ENCODE measurements at places on chromosomes 1 and 21. TPM values are rescaled to one million over a fixed set of nuclear protein-coding genes. Genes with fewer than 3 reads are reported as not detected.
A peak's percentile ranks its signal among the peaks of the same experiment; 100 is the strongest.

- no peak overlapping the region for H3K27ac ChIP-seq
- no peaks in the 10 kb centered on the region for H3K27me3 ChIP-seq
- peaks cover 6% of the 10 kb centered on the region for H3K36me3 ChIP-seq
- H3K4me1 ChIP-seq: peaks cover 13% of the 10 kb centered on the region
Measured at GRCh38 chr1:173330149-173330951, 123.2 kb upstream of the TNFSF4 start.

- no peak overlapping the region for H3K4me3 ChIP-seq
- H3K4me1 ChIP-seq: peaks cover 45% of the 10 kb centered on the region
- H3K27ac ChIP-seq: no peak overlapping the region
- no peaks in the 10 kb centered on the region for H3K27me3 ChIP-seq
- H3K36me3 ChIP-seq: no peaks in the 10 kb centered on the region
Measured at GRCh38 chr1:109787845-109788601, 24.3 kb upstream of the EPS8L3 start.

DNA sequence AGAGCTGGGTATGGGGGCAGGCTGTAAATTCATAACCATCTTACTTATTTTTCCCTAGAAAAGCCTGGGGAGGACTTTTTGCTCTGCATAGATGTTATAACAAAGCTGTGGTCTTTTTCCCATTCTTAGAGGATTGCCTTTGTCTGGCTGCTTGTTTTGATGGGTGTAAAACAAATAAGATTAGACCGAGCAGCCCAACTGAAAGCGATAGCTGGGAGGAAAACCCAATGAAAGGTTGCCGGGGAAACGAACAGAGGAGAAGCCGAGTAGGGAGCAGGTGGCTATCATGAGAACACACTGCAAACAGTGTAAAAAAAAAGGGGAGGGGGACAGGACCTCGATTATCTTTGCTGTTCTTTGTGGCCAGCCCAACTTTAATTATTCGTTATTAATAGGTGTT lies 1.9 kb downstream of the ELAVL4 start:
- H3K4me1 ChIP-seq: peaks cover 21% of the 10 kb centered on the region
- H3K36me3 ChIP-seq: no peaks in the 10 kb centered on the region
- no peak for DNase-seq
- H3K4me3 ChIP-seq: peak overlapping the region; percentile 70
- H3K27ac ChIP-seq: no peak overlapping the region

- peaks cover 68% of the 10 kb centered on the region for H3K4me1 ChIP-seq
- no peaks in the 10 kb centered on the region for H3K27me3 ChIP-seq
- no peaks in the 10 kb centered on the region for H3K36me3 ChIP-seq
- peak overlapping the region; percentile 22 for H3K27ac ChIP-seq
- H3K4me3 ChIP-seq: no peak overlapping the region
Measured at GRCh38 chr1:230081751-230082150, 14.7 kb downstream of the GALNT2 start.

- peaks cover 23% of the 10 kb centered on the region for H3K4me1 ChIP-seq
- peak overlapping the region; percentile 62 for H3K27ac ChIP-seq
- peaks cover 68% of the 10 kb centered on the region for H3K36me3 ChIP-seq
Measured at GRCh38 chr1:113857776-113858175, 13.7 kb downstream of the PTPN22 start.

Gene KCNH1
- total RNA-seq: not detected

DNA sequence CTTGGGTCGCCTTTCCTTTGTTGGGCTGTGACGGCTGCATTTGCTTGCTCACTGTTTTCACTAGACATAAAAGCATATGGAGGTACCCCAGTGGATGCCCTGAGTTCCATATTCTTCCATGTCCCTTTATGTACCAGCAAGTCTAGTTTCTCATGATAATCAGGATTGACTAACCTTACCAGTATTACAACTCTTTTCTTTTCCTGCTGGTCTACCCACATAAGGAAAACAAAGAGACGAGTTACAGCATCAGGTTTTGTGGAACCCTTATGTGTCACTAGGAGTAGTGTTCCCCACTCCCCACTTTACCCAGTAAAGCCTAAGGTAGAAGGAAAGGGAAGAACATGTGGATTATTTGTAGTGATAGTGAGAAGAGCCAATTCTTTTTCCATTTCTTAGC lies 16.4 kb upstream of the CENPF start:
- DNase-seq: no peak
- H3K27me3 ChIP-seq: no peaks in the 10 kb centered on the region
- no peak overlapping the region for H3K27ac ChIP-seq
- no peak overlapping the region for H3K4me3 ChIP-seq

Gene LAX1
- total RNA-seq: 28.0 TPM

GRCh38 chr1:203000217-203000944 lies 6.8 kb upstream of the TMEM183A start:
- no peak for DNase-seq
- peaks cover 25% of the 10 kb centered on the region for H3K27me3 ChIP-seq
- no peaks in the 10 kb centered on the region for H3K36me3 ChIP-seq
- no peak overlapping the region for H3K4me3 ChIP-seq
- no peak overlapping the region for H3K27ac ChIP-seq
- peaks cover 8% of the 10 kb centered on the region for H3K4me1 ChIP-seq

Gene CD1B
- not detected for total RNA-seq

DNA sequence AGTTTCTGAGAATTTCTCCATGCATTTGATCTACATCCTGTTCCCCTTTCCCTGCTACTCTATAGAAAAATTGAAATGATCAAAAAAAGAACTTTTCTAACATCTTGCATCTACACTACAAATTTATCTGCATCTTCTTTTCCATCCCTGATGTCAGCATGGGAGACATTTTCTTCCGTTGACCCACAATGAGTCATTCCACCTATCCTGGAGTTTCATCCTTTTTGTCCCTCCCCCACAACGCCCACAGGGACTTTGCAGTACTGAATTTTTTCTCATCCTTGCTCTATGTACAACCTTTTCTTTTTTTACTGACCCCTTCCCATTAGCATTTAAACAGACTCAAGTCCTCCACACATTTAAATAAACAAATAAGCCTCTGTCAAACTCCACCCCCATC lies 112.2 kb upstream of the MROH9 start:
- H3K36me3 ChIP-seq: no peaks in the 10 kb centered on the region
- no peak overlapping the region for H3K4me3 ChIP-seq
- DNase-seq: no peak
- peaks cover 6% of the 10 kb centered on the region for H3K27me3 ChIP-seq
- no peak overlapping the region for H3K27ac ChIP-seq
- H3K4me1 ChIP-seq: no peaks in the 10 kb centered on the region

GRCh38 chr1:56070601-56071000 lies 508.8 kb downstream of the PLPP3 start:
- no peaks in the 10 kb centered on the region for H3K27me3 ChIP-seq
- no peak for DNase-seq
- no peaks in the 10 kb centered on the region for H3K36me3 ChIP-seq
- H3K27ac ChIP-seq: no peak overlapping the region
- no peak overlapping the region for H3K4me3 ChIP-seq

DNA sequence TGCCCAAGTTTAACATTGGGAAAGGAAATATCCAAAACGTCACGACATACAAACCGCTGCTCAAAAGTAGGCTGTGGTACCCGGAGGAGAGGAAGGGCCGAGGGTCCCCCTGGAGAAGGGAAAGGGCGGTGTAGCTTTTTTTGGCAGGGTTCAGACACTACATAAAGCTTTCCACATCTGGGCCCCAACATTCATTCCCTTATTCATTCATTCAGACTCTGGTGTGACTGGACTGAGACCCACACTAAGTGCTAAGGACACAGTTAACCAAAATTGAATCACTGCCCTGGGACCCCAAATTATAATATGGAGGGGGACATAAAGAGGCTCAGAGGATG lies 10.3 kb upstream of the COL8A2 start:
- no peak for DNase-seq
- peak overlapping the region; percentile 27 for H3K27ac ChIP-seq
- H3K4me1 ChIP-seq: peaks cover 18% of the 10 kb centered on the region
- H3K4me3 ChIP-seq: no peak overlapping the region
- H3K36me3 ChIP-seq: no peaks in the 10 kb centered on the region
- no peaks in the 10 kb centered on the region for H3K27me3 ChIP-seq

GRCh38 chr1:50697440-50698421 lies 262.3 kb downstream of the FAF1 start:
- H3K4me3 ChIP-seq: no peak overlapping the region
- DNase-seq: no peak
- H3K27me3 ChIP-seq: no peaks in the 10 kb centered on the region
- H3K4me1 ChIP-seq: no peaks in the 10 kb centered on the region

Gene C8A
- not detected for total RNA-seq

Gene LCA5L
- 0.23 TPM for total RNA-seq

- H3K27me3 ChIP-seq: peaks cover 13% of the 10 kb centered on the region
- no peak overlapping the region for H3K4me3 ChIP-seq
- H3K4me1 ChIP-seq: no peaks in the 10 kb centered on the region
- no peak for DNase-seq
Measured at GRCh38 chr1:56968878-56969495, 3.2 kb upstream of the C8B start.

Gene ZBTB8B
- total RNA-seq: not detected

DNA sequence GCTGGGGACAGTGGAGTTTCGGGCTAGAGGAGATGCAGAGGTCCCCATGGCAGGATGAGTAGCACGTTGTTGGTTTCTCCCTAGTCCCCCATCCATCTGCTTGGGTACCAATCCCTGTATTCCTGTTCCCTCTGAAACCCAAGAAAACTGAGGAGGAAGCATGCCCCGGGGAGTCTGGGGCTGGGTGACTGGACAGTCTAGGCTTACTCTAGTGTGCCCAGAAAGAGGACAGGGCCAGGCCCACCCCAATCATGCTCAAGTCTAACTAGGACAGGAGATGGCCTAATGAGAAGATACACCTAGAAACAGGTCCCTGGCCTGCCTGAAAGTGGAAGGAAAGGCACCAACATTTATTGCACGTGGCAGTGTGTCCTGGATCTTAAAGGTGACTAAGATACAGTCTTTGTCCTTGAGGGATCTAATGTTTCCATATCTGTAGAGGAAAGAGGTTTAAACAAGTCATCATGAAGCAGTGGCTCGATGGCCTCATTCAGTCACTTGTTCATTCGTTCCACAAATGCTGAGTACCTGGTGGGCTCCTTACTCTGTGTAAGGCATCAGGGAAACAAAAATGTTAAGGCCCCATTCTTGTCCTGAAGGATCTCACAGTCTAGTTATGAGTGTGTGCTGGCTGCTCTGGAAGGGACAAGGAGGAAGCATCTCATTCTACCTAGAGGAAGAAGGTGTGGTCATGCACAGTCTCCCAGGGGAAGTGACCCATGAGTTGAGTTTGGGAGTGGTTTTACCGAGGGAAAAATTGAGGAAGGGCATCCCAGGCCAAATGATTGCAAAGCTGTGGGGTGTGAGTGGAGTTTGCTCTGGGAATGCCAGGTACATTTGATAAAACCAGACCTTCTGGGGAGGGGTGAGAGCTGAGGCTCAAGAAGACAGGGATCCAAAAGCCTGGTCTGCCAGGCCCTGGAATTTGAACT lies 10.0 kb downstream of the CDK18 start:
- H3K27me3 ChIP-seq: no peaks in the 10 kb centered on the region
- no peak overlapping the region for H3K27ac ChIP-seq
- DNase-seq: no peak

GRCh38 chr1:148385371-148386030 lies 97.6 kb downstream of the PPIAL4G start:
- H3K4me3 ChIP-seq: no peak overlapping the region
- DNase-seq: no peak
- H3K27ac ChIP-seq: peak overlapping the region; percentile 100
- H3K27me3 ChIP-seq: no peaks in the 10 kb centered on the region

Gene GIPC2
- total RNA-seq: 0.52 TPM

Gene RIMS3
- total RNA-seq: 2.0 TPM

Gene SEMA6C
- 13.2 TPM for total RNA-seq

DNA sequence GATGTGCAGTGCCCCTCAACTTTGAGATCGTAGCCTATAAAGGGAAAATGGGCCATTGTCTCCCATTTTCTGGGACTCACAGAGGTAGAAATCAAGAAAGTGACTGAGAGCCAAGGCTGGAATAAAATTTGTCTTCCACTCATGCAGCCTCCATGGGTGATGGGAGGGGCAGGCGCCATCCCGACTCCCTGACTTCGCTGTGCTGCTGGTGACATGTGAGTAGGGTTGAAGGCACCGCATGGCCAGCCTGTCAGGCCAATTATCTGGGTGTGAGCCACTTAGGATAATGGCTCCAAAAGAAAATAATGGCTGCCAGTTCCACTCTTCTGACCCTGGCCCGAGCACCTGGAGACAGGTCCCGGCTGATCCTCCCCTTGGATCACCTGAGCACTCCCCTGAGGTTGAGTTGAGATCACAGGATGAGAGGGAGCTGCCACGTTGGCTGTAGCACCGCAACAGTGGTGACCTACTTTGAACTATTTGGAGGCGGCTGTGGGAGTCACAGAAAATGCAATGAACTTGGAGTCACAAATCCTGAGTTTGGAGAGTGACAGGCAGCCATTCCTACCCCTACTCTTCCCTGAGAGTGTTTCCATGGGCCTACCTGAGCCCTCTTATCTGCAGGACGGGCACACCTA lies 26.3 kb downstream of the CAPN9 start:
- no peak overlapping the region for H3K27ac ChIP-seq
- DNase-seq: no peak
- H3K36me3 ChIP-seq: no peaks in the 10 kb centered on the region
- peaks cover 6% of the 10 kb centered on the region for H3K27me3 ChIP-seq

GRCh38 chr1:5921129-5921528 lies 71.1 kb downstream of the NPHP4 start:
- H3K27me3 ChIP-seq: no peaks in the 10 kb centered on the region
- no peaks in the 10 kb centered on the region for H3K4me1 ChIP-seq
- H3K27ac ChIP-seq: no peak overlapping the region
- DNase-seq: no peak
- peaks cover 12% of the 10 kb centered on the region for H3K36me3 ChIP-seq
- H3K4me3 ChIP-seq: no peak overlapping the region

Gene TRIM62
- 15.5 TPM for total RNA-seq

All from naive thymus-derived CD8-positive, alpha-beta T cell (primary cell).